ENCODE measurements at places on chromosomes 7 and 10. TPM values are rescaled to one million over a fixed set of nuclear protein-coding genes. Genes with fewer than 3 reads are reported as not detected.
A peak's percentile ranks its signal among the peaks of the same experiment; 100 is the strongest.

- no peak for ATAC-seq
Measured at GRCh38 chr10:64846700-64847099, 1325.5 kb downstream of the REEP3 start.

DNA sequence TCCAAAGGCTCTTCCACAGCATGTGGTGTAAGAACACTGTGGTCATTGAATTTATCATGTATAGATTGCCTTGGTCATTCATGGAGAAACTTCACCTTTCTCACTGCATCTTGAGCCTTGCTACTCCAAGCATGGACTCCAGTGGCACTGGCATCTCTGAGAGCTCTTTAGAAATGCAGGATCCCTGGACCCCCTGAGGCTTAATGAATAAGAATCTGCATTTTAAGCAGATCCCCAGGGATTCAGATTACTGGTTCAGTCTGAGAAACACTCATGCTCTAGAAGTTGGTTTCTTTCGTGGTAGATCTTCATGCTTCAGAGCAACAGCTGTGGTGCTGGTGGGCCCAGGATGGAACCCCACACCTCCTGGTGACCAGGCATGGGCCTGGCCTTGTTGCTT is 63.2 kb downstream of the CFAP58 start:
- no peak for ATAC-seq

The ANKRD30A gene
- total RNA-seq: not detected

- ATAC-seq: no peak
Measured at GRCh38 chr7:131363719-131364118, 36.0 kb downstream of the MKLN1 start.

DNA sequence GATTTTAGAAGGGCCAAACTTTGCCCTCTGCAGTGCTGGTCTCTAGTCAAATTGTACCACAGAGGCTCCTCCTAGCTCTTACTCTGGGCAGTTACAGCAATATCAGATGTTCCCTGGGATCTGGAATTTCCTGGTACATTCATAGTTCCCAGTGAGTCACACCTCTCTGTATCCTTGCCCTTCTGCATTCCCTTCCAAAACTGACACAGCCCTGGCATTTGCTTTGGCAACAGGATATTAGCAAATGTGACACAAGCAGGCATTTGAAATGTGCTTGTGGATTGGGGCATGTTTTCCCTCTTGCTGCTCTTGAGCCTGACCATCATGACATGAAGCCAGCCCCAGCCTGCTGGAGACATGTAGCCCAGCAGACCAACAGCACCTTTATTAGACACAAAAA is 284.7 kb upstream of the AKR1E2 start:
- peak; percentile 97 for ATAC-seq

DNA sequence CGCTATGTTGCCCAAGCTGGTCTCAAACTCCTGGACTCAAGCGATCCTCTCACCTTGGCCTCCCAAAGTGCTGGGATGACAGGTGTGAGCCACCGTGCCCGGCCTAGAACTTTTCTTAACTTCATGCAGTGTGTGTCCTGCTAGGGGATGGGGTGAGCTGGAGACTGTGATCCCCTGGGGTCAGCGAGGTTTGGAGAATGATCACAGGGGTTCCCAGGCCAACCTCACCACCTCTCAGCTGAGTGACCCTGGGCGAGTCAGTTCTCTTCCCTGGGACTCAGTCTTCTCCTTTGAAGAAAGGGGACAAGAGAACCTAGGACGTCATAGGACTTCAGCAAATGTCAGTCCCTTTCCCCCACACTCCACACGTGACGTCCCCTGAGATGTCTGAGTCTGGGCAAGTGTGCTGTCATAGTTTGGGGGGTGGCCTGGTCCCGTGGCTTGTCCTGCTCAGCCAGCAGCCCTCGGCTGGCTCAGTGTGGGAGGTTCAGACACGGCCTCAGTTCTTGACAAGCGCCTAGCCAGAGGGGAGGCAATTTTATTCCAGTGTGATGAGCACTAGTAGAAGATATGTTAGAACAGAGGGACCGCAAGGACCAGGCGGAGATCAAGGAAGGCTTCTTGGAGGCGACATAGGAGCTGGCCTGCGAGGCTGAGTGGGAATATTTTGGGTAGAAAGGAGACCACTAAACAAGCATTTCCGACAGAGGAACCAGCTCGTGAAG is 43.3 kb upstream of the ELN start:
- no peak for ATAC-seq

GRCh38 chr10:34666008-34666704 is 148.9 kb downstream of the PARD3 start:
- ATAC-seq: peak; percentile 68

- peak; percentile 50 for ATAC-seq
Measured at GRCh38 chr10:80619036-80619435, 81.3 kb downstream of the SH2D4B start.

The FAM131B gene
- total RNA-seq: 0.44 TPM

DNA sequence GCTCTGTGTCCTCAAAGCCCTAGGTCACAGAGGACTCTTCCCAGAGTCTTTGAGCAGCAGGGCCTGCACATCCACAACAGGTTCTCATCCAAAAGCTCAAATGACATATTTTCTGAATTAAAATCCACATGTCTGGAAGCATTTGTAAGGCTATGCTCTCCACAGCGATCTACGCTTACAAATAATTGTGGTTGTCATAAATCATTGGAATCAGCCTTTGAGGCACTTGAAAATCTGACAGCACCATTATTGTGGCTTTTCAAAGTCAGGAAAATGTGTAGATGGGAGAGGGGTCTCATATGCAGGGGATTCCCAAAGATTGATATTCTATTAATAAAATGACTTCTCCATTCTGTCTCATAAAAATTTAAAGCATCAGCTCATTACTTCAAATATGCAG is 16.3 kb downstream of the GPR26 start:
- ATAC-seq: no peak

DNA sequence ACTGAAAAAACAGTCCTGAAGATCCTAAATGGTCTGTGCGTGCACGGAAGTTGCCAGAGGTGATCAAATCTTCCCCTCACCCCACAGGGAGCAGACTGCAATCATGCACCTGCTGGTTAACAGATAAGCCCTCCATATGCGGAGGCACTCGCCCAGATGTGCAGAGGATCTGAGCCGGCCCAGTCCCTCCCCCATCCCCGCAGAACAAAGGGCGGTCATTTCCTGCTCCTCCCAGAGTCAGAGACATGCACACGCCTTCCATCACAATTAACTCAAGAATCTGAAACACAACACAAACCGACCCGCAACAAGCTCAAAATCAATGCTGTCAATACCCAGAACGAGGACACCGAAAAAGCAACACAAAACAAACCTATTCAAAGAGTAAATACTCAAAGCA is 24.2 kb downstream of the CRTAC1 start:
- ATAC-seq: no peak

DNA sequence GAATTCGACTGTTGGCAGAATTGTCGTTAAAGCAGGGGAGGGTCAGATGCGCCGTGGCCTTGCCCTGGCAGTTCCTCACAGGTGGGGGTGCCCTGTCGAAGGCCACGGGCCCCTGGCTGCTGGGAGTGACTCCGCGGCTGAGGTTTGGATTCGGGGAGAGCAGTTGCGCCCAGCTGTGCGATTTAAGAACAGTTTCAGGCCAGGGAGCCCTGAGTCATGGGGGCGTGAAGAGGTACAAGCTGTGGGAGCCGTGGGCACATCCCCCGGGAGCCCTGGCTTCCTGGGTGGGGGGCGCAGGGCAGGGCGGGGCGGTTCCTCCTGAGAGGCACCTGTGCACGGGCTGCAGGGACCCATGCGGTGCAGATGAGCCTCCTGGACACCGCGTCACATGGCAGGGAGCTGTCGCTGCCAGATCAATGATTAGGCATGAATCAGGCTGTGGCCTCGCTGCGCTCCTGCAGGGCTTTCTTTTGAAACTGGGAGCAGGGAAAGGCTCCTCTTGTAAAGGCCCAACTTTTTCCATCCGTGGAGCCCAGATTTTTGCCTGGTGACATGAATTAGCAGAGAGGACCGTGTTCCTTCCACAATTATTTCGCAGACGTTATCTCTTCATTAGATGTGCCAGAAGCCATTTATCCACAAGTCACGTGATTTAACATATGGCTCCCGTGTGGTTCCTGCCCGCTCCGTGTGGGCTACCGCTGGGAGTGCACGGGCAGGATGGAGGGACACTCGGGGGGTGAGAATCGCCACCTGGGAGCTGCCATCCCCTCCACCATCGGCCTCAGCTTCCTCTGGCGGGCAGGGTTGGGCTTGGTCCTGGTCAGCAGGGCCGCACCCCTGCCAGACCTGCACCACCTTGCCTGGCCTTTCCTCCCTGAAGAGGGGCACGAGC is 918 bp downstream of the PWWP2B start:
- peak; percentile 43 for ATAC-seq

DNA sequence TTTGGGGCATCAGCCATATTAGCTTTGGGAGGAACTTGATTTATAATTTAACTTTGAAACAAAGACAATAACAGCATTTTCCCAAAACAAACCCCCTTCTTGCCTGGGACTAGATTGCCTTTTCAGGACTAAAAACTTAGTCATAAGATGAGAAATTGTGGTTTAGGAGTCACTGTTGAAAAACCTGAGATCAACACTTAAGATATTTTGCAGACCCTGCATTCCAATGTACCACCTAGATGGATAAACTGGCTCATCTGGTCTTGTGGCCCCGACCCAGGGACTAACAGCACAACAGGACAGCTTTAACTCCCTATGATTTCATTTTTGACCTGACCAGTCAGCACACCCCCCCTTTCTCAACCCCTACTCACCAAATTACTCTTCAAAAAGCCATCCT is 1165.4 kb downstream of the XPNPEP1 start:
- ATAC-seq: no peak

The SHTN1 gene
- 23.9 TPM for total RNA-seq

The ACTL6B gene
- total RNA-seq: not detected

- ATAC-seq: peak; percentile 56
Measured at GRCh38 chr10:77393821-77394501, 243.6 kb downstream of the KCNMA1 start.

The POLR2J2 gene
- 3.3 TPM for total RNA-seq

- ATAC-seq: peak; percentile 48
Measured at GRCh38 chr10:78890506-78890905, 178.3 kb upstream of the ZMIZ1 start.

DNA sequence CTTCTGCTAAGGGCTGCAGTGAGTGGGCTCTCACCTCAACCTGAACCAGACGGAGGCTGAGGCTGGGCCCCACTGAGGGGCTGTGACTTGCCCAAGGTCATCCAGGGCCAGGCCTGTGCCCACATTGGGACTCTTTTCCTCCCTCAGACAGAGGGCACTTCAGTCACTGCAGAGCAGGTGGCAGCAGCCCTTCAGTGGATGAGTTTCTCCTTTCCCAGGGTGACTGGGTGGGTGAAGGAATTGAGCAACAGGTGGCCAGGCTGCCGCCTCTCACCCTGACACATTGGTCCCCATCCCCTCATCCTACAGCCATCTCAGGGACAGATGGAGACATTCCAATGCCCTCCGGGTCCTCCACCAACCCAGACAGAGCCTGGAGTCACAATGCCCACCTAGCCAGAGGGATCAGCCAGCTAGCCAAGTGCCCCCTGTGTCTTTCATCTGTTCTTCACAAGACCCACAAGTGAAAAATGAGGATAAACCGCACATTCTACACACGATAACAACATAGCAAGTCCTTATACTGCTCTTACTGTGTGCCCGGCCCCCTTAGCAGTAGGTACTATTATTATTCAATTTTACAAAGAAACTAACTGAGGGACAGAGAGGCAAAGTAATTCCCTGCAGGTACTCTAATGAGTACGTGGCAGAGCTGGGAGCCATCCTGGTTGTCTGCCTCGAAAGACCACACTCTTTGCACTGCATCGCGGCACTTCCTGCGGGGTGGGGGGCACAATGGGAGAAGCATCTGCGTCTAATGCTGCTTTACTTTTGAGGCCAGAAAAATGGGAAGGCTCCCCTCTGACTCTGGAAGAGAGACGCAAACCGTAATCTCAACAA is 1.7 kb upstream of the SLC18A3 start:
- ATAC-seq: no peak

GRCh38 chr10:86017841-86018734 is 348.5 kb downstream of the GRID1 start:
- no peak for ATAC-seq

GRCh38 chr7:26151650-26151952 is 397 bp upstream of the NFE2L3 start:
- ATAC-seq: no peak

- no peak for ATAC-seq
Measured at GRCh38 chr7:107628461-107629064, 32.1 kb upstream of the SLC26A4 start.

DNA sequence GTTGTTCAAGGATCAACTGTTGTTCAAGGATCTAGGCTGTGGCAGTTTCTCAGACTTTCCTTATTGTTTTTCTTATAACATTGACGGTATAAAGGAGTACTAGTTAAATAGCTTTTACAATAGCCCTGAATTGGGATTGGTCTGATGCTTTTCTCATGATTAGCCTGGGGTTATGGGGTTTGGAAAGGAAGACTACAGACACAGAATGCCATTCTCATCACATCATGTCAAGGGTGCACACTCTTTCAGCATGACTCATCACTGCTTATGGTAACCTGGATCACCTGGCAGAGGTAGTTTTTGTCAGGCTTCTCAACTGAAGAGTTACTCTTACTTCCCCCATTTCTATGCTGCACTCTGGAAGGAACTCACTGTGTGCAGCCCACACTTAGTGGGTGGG is 194.2 kb upstream of the NPSR1 start:
- peak; percentile 68 for ATAC-seq

GRCh38 chr7:134787720-134788119 is 8.3 kb downstream of the CALD1 start:
- ATAC-seq: no peak

The CYP3A4 gene
- total RNA-seq: 0.24 TPM

- no peak for ATAC-seq
Measured at GRCh38 chr10:101020427-101021075, 10.4 kb downstream of the PDZD7 start.

DNA sequence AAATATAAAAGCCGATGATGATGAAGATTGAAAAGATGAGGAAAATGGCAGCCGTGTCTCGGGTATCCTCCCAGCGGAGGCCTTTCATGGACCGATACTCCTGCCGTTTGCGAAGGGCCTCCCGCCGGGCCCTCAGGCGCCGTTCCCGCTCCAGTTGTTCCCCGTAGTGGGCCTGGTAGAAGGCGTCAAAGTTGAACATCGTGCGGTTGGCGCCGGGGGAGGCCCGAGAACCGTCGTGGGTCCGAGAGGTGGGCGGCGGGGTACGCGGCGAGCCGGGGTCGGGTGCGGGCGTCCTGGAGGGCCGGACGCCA is 553 bp downstream of the DNAJC30 start:
- ATAC-seq: peak; percentile 10

DNA sequence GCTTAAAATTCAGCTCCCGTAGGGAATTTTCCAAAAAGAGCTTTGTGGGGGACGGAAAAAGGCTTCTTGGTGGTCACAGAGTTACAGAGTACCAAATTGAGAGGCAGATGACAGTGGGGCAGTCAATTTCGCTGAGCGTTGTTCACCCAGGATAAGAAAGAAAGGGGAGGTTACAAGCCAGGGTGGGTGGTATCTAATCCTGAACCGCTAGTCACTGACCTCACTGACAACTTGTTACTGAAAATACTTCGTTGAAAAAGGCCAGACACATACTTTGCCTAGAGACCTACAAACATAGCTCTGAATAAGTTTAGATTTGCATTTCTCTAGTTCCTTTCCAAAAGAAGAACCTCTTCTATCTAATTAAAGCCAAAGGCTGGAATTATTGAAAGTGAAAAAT is at the start of gene CTNNA3:
CTNNA3 (minus strand) TSS at position 167 of the 400 bp plus-strand sequence.
- ATAC-seq: no peak

The TMEM225B gene
- total RNA-seq: 1.00 TPM

All from esophagus mucosa (tissue), 1 donor.